ENCODE measurements at places on chromosomes 7 and 10.

- no peak for DNase-seq
These were observed 134.2 kb downstream of the RALA start for GRCh38 chr7:39757604-39758003.

DNA sequence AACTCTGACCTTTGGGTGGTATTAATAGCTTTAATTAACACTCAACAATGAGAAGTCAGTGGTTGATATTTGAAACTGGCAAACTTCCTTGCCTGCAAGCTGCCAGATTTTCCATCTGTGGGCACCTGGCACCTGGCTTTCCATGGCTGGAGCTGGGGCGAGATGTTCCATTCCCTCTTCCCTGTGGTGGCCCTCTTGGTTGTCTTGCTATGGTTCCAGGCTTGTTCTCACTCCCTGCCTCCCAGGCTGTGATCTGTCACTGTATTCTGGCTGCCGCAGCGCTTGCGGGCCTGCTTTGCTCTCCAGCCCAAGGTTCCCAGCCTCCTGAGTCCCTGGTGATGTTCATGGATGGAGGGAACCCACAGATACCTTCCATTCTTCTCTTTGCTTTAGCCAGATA is 201.0 kb downstream of the FRMD4A start:
- no peak for DNase-seq

GRCh38 chr7:155232911-155233310 is 64.8 kb upstream of the INSIG1 start:
- no peak for DNase-seq

DNA sequence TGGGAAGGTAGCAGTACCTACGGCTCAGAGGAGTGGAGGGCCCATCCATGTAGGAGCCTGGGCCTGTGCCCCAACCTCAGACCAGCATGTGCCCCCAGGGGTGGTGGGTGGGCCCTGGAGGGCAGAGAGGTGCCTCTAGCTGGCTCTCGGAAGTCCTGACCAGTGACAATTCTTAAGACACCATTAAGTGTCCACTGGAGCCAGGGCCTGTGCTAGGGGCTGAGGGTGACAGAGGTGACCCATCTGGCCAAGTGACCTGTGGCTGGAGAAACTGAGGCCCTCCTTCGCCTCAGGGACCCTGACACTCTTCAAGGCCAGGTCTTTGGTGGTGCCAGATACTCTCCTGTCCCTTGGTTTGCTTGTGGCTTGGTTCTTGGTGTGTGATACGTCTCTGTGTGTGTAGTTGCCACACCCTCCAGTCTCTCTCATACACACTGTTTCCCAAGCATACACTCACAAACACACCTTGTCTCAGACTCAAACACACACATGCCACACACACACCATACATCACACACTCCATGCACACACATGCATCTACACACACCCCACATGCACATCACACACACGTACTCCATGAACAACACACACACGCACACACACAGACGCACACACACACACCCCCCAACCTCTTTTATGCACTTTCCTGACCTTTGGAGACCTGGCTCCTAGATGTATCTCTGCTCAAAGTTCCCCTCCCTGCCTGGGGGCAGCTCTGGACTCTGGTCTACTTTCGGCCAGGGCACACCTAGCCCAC is 897 bp upstream of the RAMP3 start:
- no peak for DNase-seq

DNA sequence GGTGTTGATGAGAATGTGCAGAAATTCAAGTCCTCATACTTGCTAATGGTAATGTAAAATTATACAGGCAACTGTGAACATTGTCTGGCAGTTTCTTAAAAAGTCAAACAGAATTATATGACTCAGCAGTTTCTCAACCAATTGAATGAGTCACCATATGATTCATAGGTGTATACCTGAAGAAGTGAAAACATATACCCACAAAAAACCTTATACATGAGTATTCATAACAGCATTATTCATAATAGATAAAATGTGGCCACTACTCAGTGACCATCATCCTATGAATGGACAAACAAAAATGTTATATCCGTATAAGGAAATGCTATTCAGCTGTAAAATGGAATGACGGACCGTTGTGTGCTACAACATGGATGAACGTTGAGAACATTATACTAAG is 253.5 kb downstream of the MALRD1 start:
- DNase-seq: no peak

- no peak for DNase-seq
These were observed 14.4 kb downstream of the SGPL1 start for GRCh38 chr10:70830164-70830563.

- no peak for DNase-seq
These were observed 22.1 kb downstream of the ACSL5 start for GRCh38 chr10:112395809-112396530.

DNA sequence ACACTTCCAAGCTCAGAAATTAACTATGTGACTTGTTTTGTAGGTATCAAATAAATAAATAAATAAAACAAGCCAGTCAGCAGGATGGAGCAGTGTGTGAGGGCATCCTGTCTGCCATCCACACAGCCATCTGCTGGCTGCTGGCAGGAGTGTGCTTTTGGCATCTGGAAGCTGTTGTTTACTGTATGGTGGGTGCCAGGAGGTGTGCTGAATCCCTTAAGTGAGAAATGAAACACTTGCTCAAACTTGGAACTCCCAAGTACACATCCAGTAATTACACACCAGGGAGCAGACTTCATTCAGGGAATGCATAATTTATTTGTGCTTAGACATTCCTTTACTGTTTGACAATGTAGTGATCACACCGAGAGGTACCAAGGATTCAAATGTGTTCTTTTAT is 16.9 kb upstream of the TAX1BP1 start:
- no peak for DNase-seq

- DNase-seq: no peak
These were observed 1139.4 kb upstream of the LRRN3 start for GRCh38 chr7:109951565-109951928.

DNA sequence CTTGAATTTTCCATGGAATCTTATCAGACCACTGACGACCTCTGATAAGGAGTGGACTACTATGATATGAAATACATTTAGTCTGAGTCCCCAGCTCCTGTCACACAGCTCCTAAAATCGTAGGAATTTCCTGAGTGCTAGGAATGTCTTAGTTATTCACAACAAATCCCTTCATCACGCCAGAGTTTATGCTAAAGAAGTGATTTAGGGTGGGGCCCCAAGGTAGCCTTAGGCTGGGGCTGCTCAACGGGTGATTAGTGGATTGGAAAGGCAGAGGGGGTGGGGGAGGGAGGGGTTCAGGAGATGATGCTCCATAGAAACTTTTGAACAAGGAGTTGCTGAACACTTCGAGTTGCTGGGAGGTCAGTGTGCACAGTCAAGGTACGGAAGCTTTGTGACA is 7.0 kb upstream of the TET1 start:
- no peak for DNase-seq

DNA sequence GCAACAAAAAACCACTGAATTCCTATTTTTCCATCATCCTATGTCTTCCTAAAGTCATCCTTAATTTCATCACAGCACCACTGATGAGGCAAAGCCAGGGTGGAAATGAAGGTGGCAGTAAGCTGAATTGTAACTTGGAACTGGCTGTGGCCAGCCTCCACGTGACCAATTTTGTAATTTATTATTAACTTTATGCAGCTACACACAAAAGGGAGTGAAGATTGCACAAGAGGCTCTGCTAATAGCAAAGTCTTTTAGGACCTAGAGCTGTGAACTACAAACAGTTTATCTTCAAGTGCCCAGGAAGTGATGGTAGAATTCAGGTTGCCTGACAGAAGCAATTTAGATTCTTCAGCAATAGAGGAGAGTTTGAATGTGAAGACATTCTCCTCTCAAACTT is 176.4 kb downstream of the CCDC71L start:
- no peak for DNase-seq

- peak; percentile 63 for DNase-seq
These were observed 11.7 kb downstream of the CASP2 start for GRCh38 chr7:143299840-143300239.

DNA sequence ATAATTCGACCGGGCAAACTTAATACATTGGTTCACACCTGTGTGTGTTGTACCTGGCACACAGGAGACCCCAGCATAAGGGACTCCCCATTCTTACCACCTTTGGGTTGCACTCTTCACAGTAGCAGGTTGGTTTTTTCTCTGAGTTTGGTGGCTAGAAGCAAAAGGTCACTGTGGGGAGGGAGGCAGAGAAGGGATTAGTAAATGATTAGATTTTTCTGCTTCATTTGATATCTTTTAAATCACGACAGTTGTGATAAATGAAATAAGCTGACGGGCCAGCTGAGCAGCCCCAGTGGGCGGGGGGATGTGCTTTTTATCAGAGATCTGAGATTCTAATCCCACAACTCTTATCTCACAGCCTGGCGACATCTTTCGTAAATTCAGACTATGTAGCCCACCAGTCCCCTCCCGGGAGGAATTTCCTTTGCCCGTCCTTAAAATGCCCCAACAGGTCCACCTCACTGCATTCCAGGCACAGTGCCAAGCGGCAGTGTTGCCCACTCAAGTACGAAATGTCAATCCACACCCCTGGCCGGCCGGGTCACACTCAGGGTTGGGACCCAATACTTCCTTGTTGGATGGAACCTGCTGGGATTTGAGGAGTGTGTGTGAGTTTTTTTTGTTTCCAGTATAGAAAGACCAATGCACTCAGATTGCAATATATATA is 10.5 kb upstream of the KCP start:
- DNase-seq: no peak

- no peak for DNase-seq
These were observed 544 bp downstream of the SEC23IP start for GRCh38 chr10:119893074-119893473.

- no peak for DNase-seq
These were observed 835 bp downstream of the COMMD3 start for GRCh38 chr10:22317076-22317370.

- DNase-seq: peak; percentile 83
These were observed 136.6 kb downstream of the PTPN20 start for GRCh38 chr10:47047577-47048525.

GRCh38 chr7:11923376-11923930 is 91.5 kb upstream of the THSD7A start:
- DNase-seq: no peak

DNA sequence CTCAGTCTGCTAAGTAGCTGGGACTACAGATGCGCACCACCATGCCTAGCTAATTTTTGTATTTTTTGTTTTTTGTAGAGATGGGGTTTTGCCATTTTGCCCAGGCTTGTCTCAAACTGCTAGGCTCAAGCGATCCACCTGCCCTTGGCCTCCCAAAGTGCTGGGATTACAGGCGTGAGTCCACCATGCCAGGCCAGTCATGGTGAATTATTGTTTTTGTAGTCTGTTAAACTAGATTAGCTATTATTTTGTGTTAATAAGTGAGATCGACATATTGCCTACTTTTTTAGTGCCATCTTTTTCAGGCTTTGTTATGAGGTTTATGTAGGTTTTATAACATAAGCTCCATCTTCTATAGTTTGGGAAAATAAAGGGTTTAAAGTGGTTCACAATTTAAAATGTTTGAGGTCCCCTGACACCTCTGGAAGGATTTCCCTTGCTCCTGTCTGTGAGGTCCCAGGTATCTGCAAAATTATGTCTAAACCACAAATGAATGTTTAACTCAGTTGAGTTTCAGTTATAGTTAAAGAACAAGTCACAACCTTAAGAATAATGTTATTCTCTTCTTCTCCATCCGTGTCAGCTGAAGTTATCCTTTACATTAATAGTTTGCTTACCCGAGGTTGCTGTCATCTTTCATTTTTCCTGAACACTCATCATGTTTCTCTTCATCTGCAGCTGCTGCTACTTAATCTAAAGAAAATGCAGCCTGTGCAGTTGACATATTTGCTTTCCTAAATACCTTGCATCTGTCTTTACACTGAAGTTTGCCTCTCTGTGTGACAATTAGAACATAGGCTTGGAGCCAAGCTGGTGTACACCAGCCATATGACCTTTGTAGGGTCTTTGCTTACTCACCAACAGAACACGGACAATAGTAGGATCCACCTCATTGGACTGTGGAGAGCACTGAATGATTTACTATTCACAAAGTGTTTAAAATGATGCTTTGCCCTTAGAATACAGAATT is 8.9 kb upstream of the VSTM4 start:
- DNase-seq: no peak

- no peak for DNase-seq
These were observed 240.8 kb downstream of the FGFR2 start for GRCh38 chr10:121357401-121357800.

DNA sequence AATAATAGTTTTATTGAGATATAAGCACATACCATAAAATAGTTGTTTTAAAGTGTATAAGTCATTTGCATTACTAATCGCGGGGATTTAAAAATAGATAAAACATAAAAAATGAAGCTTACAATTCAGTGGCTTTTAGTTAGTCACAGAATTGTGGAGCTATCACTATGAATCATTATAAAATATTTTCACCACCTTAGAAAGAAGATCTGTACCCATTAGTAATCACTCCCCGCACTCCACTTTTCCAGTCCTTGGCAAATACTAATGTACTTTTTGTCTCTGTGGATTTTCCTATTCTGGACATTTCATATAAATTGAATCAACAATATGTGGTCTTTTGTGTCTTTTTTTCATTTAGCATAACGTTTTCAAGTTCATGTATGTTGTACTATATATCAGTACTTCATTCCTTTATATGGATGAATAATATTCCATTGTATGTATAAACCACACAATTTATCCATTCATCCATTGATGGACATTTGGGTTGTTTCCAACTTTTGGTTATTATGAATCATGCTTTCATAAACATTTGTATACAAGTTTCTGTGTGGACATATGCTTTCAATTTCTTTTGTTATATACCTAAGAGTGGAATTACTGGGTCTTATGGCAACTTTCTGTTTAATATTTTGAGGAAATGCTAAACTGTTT is 162.5 kb downstream of the MAGI2 start:
- no peak for DNase-seq

GRCh38 chr7:75870557-75871161 is 8.2 kb upstream of the RHBDD2 start:
- no peak for DNase-seq

DNA sequence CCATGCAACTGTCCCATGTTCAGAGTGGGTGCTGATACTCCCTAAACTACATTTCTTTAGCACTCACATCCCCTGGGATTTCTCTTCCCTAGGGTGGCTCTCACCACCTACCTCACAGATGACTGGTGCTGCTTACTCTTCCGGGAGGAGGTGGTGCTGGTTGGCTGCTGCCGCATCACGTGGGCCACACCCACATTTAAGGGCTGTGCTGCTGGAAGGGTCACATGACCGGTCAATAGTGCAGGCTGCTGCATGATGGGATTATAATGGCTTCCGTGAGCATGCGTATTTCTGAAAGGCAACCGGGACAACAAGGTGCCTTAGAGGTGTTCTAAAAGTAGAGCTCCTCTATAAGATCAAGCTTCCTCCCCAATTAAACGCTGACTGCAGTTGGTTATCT is 76.8 kb downstream of the CLEC2L start:
- DNase-seq: no peak

GRCh38 chr10:60414877-60415585 is 25.4 kb upstream of the ANK3 start:
- no peak for DNase-seq

- no peak for DNase-seq
These were observed 39.7 kb downstream of the ARID5B start for GRCh38 chr10:61941202-61941681.

- peak; percentile 79 for DNase-seq
These were observed at the start of gene SRPK2 for GRCh38 chr7:105388356-105389087. Gene SRPK2 (minus strand): TSS chr7:105388921.

- no peak for DNase-seq
These were observed 1.2 kb downstream of the SLC4A2 start for GRCh38 chr7:151060416-151061212.
